ENCODE measurements at places on chromosomes 2 and 18. TPM values are rescaled to one million over a fixed set of nuclear protein-coding genes. Genes with fewer than 3 reads are reported as not detected.

GRCh38 chr18:10588975-10589374, 63.1 kb downstream of the NAPG start:
- no peak for DNase-seq

- no peak for DNase-seq
Measured at GRCh38 chr2:136136931-136137330, 19.0 kb upstream of the CXCR4 start.

- no peak for DNase-seq
Measured at GRCh38 chr2:29109246-29109645, 6.0 kb upstream of the CLIP4 start.

DNA sequence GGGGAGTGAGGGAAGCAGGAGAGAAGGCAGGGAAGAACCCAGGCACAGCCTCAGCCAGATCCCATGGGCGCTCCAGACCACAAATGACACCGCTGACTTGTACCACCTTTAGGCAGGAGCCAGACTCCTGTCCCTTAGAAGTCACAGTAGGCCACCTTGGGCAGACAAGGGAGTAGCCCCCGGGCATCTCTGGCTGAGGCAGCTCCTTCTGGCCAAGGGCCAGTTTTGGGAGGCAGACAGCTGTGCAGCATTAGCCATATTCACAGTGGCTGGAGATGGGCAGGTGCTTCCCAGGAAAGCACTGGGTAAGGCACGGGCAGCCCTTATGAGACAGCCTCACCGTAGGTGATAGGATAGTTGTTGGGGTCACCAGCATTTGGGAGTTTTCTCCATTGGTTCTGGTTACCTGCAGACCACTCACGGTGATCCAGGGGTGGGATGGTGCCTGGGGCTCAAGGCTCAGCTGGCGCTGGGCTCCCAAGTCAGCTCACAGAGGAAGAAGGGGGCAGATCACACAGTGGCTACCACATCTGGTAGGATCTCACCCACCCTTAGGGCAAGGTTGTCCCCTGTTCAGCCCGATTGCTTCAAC, 2.1 kb downstream of the ASTL start:
- no peak for DNase-seq

GRCh38 chr2:64213532-64214275, 69.5 kb upstream of the PELI1 start:
- DNase-seq: no peak

GRCh38 chr2:237863689-237864443, 4.4 kb downstream of the RAMP1 start:
- DNase-seq: no peak

DNA sequence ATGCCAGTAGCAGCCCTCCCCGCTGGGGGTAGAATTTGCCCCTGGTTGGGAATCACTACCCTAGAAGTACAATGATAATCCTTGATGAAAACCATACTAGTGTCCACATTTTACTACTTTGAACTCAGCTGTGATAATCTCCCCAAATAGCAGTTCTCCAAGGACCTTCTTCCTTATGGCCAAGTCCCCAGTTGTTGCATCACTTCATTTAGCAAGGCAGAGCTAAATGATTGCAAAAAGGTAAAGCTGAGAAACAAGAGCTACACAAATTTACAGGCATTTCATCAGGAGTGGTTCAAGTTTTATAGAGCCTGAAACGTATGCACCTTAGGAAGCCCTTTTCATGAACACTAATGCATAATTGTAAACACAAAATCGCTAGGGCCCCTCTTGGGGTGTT, 44.9 kb upstream of the REL start:
- DNase-seq: no peak

DNA sequence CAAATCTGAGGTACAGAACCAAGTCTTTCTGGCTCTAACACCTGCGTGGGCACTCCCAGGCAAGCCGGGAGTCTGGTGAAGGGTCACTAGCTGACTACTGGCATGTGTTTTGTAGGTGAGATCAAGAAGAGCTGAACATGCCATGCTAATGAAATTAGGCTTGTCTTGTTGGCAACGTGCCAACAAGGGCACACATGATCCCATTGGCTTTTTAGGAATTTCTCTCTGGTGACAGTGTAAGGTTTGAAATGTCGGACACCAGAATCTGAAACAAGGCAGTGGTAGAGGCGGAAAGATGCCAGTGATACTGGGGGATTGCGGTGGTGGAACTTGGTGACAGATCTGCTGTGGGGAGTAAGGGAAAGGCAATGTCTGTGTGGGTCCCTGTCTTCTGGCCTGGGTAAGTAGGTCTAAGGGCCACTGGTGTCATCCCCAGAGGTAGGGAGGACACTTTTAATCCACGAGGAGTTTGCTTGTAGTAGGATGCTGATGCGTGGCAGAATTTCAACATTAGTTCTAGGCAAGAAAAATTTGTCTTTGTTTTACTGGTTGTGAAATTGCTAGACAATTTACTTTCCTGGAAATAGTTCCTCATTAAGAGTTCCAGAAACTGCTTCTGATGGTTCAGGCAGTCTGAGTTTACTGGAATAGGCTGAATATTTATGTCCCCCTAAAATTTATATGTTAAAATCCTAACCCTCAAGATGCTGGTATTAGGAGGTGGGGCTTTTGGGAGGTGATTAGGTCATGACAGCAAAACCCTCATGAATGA, 52.6 kb upstream of the ACMSD start:
- no peak for DNase-seq

DNA sequence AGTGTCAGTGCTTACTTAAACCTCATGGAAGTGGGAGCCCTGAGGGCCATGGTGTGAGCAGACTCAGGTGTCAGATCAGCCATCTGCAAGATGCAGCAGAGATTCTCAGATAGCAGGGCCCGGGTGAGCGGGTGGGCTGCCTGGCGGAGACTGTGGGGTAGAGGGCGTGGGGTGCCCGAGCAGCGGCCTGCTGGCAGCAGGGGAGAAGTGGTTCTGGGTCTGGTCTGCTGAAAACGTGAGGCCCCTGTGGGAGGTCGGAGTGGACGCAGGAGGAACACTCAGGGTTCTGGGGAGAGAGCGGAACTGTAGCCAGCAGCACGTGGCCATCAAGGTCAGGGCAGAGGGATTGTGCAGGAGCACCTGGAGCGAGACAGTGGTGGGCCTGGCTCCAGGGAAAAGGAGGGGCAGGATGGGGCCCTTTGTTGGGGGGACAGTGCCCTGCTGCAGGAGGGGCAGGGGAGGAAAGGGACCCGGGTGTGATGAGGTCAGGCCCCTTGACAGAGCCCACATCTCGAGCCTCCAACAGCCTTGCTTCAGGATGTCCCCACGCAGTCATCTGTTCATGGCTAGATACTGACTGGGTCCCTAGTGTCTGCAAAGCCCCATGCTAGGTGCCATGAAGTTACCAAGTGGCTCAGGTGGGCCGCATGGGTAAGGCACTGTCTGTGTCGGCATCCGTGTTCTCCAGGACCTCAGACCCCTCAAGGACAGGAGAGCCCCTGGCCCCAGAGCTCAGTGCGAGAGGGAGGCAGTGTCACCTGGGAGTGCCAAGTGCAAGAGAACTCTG, 2.7 kb upstream of the ESPNL start:
- peak; percentile 7 for DNase-seq

- DNase-seq: no peak
Measured at GRCh38 chr18:25137197-25137472, 214.8 kb downstream of the ZNF521 start.

DNA sequence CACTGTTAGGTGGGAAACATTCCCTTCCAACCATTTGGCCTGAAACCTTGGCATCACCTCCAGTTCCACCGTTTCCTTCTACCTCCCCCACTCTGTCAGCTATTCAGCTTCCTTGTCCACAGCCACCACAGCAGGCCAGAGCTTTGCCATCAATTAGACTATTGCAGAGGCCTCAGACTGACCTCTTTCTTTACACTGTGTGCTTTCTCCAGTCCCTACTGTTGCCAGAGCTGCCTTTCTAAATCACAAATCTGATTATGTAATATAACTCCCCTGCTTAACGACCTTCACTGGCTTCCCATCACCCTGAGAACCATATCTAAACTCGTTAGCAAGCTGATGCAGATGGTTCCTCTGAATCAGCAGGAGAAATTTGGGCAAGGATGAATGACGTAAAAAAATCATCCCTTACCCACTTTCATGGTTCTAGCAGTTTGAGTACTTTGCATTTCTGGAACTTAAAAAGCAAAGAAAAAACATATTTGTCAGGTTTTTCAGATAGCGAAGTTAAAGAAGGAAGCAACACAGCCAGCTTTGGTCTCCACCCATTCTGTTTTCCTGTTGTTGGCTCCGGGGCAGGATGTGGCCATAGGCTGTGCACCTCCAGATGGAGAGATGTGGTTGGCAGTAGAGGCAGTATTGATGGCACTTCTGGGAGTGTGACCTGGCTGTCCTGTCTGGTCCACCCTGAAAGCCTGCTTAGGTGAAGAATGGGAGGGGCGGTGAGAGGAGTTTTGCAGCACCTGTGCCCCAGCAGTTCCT, 422.1 kb downstream of the PARD3B start:
- peak; percentile 72 for DNase-seq

DNA sequence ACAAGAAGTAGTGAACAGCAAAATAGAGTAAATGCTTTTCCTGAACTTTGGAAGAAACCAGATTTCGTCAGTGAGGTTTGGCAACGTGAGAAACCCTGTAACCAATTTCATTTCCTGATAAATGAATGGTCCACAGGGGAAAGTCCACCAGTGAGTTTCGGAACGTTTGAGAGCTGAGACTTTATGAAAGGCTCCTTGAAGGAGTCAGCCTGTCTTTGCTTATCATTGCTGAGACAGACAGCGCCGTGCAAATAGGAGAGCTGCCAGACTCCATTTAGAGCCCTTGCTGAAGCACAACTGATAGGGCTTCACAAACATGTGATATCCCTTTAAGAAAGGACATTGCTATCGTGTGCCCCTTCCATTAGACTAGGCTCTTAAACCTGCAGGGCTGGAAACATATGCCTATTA, 121.8 kb upstream of the SMAD7 start:
- DNase-seq: no peak

GRCh38 chr18:48292229-48292628, 117.0 kb downstream of the ZBTB7C start:
- DNase-seq: no peak

DNA sequence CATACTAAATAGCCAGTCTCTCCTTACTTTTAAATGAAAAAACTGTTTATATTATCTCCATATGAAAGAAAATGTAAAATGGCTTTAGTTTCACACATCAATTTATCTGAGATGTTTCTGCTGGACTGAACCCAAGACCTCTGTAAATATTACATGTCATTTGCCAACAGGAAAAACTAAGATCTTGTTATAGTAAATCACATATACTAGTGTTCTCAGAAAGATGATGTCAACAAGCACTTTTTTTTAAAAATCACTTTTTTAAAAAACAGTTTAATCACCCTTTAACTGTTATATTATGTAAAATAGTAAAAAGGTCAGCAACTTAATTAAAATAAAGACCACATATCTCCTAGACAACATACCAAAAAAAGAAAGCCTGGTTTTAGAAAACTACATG, 46.3 kb downstream of the PTPN2 start:
- DNase-seq: no peak

- DNase-seq: no peak
Measured at GRCh38 chr2:191252699-191253098, 7.5 kb downstream of the MYO1B start.

- no peak for DNase-seq
Measured at GRCh38 chr18:6921571-6921970, 192.1 kb downstream of the ARHGAP28 start.

GRCh38 chr2:172113617-172114016, 10.9 kb upstream of the DLX2 start:
- no peak for DNase-seq

GRCh38 chr2:173086518-173087213, 11.0 kb downstream of the MAP3K20 start:
- no peak for DNase-seq

DNA sequence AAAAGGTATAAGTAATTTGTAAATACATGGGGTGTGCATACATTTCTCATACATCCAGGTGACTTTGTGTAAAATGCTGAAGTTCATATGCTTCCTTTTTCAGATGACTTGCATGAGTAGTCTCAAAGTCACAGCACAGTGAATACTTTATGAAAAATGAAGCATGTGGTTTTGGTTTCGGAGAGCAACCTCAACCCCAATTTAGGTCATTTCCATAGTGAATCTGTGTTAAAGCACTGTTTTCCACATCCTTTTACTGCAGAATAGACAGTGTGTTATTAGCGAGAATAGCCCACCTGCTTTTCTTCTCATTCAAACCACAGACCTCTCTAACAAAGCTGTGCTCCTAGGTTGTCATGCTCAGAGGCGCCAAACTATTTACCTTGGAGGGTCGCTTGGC, 204.4 kb upstream of the RASGRP3 start:
- no peak for DNase-seq

GRCh38 chr18:66682855-66683322, 79.0 kb upstream of the CDH19 start:
- DNase-seq: no peak

- DNase-seq: no peak
Measured at GRCh38 chr2:11862049-11862448, 115.6 kb downstream of the LPIN1 start.

GRCh38 chr2:165636959-165637358, 157.1 kb downstream of the GALNT3 start:
- DNase-seq: no peak

- no peak for DNase-seq
Measured at GRCh38 chr18:70672581-70672980, 383.7 kb downstream of the SOCS6 start.

GRCh38 chr18:54712758-54713157, 115.5 kb upstream of the RAB27B start:
- DNase-seq: no peak

DNA sequence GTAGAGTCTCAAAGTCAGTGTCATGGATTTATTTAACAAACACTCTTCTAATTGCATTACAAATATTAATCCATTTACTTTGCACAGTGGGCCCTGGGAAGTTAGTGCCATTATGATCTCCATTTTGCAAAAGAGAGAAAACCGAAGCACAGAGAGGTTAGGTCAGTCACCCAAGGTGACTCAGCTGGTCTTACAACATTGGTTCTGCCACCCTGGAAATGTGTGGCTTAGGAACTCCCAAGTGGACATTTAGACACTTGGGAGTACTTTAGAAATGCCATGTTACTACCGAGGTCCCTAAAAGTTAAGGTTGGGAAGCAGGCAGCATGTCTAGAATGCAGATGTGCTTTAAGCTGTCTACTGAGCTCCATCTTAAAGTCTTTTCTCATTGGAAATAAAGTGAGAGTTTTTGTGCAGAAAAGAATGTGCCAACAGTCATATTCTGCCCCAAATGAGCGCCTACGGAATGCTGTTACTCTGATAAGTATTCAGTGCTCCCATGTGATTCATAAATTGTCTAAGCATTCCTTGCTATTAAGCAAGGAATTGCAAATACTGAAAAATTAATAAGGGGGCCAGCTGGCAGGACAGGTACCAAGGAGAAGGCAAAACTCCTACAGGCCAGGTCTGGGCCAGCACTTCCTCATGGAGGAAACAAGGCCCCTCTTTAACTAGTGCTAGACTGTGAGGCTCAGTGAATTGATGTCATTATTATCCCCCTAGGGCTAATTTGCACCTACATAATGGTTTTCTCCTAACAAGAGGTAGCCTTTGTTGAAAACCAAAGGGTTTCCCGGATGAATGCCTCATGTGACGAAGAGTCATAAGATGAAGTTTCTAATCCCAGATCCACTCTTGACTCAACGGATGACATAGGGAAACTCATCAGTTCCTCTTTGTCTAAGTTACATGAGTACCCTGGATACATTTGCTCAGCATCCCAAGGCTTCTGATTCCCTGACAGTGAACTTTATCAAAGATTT, 16.3 kb downstream of the NRP2 start:
- no peak for DNase-seq

The SLC23A3 gene
- total RNA-seq: 1.9 TPM

The PID1 gene
- total RNA-seq: not detected

The SULT1C2 gene
- not detected for total RNA-seq

The FER1L5 gene
- not detected for total RNA-seq

The BOLL gene
- total RNA-seq: not detected

The CXXC1 gene
- 94.9 TPM for total RNA-seq

The COMMD1 gene
- 29.1 TPM for total RNA-seq

The NPAS2 gene
- 5.6 TPM for total RNA-seq

The ACVR1 gene
- total RNA-seq: 27.1 TPM

All from activated T-helper 2 cell treated with anti-CD3 and anti-CD28 coated beads, Interferon-gamma antibody, Interleukin-2, Interleukin-4, amounts not matched to agents 10 μg/mL and 5 μg/mL and 100 μg/mL, durations not matched to agents 14 hours and 24 hours and 36 hours (primary cell).